Vagina (tissue), 2 donors: ENCODE measurements at places on chromosomes 6 and 20. TPM values are rescaled to one million over a fixed set of nuclear protein-coding genes. Genes with fewer than 3 reads are reported as not detected.

DNA sequence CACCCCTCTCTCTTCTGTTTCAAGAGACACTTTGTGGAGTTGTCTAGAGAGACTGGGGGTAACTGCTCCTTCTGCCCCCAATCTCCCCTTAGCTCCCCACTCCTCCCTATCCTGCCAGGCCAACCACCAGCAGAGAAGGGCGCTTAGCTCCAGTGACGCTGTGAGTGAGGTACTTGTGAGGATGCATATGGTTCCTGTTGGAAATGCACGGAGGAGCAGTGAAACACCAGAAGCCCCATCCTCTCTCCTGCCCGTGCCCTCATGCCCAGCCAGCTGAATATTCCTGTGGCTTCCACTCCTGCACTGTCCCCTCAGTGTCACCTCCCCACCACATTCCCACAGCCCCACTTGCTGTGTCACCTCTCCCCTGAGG lies 11.9 kb downstream of the NT5E start:
- no peak for DNase-seq

The CD24 gene
- total RNA-seq = 86.9 TPM

The SIGLEC1 gene
- 8.8 TPM for total RNA-seq

DNA sequence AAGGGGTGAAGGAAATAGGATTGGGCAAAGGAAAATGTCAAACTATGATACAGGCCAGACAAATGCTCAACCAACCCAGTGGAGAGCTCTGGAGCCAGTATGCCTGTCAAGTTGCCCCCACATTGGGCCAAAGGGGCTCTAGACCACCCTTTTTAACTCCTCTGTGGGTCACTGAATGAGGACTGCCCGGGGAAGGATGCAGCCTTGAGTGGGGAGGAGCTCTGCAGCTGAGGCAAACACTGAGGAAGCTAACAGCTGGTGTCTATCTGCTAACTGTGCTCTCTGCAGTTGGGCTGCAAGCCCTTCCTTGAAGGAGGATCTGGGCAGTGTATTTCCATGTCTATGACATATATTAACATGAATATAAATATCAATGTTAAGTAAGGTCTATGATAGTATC lies 98.4 kb upstream of the PRSS16 start:
- DNase-seq = no peak

DNA sequence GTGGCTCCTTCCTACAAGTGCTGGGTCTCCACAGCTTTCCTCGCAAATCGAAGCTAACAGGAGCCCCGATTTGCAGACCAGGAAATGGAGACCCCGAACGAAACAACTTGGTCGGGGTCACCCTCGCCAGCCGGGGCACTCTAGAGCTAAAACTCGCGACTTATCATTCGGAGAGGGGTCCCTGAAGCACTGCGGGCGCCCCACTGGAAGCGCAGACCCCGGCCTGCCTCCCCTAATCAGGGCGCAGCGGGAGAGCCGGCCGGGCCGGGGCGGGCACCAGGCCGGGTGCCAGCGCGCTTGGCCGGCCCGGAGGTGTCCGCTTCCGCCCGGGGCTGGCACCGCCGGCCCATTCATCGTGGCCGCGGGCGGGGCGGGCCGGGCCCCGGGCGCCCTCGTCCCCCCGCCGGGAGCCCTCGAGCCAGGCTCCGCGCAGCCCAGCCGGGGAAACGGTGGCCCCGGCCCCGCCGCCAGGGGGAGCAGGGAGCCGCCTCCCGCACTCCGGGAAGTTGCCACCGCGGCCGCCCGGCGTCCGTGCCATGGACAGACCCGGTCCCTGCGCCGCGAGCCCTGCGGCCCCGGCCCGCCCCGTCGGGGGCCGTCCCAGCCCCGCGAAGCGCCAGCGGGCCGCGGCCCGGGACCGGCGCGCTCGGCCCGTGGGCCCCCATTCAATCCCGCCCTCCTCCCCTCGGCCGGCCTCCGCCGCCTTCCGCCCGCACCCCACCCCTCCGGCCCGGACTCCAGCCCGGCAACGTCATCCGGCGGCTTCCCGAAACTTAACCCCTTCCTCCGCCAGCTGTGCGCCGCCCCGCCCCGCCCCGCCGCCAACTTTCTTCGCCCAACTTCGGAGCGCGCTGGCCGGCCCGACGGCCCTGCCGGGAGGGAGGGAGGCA lies 961 bp downstream of the RRBP1 start:
- no peak for DNase-seq
